Small intestine (tissue), 16 donors: ENCODE measurements at places on chromosomes 13 and 19.

DNA sequence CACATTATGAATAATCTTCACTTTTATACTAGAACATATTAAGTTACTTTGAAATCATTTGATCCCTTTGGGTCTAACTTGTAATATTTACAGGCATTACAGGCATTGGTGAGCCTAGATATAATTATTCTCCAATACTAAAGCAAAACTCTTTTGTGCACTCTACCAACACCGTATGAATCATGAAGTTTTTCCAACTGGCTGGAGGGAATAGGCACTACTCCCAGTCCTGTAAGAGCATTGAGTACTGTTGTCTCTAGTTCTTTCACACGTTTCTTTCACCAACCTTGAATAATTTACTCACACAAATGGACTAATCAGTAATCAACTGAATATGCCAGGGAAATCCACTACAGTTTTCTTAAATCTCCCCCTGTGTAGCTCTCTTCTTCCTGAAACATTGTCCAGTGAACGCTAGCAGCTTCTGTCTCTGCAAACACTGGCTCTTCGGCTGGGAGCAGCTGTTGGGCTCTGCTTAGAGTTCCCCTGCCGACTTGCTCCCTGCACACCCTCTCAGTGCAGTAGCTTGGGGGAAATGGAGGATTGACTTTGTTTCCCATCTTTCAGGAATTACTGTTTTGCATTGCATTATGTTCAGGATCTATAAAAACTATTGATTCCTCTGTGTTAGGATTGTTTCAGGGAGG is 476.7 kb downstream of the RFC3 start:
- DNase-seq, result peak; percentile 9
- no peak overlapping the region for H3K4me3 ChIP-seq
- no peaks in the 10 kb centered on the region for H3K4me1 ChIP-seq
- H3K27me3 ChIP-seq, result no peaks in the 10 kb centered on the region

GRCh38 chr19:45779231-45780145 is 2.8 kb downstream of the DMPK start:
- no peaks in the 10 kb centered on the region for H3K36me3 ChIP-seq
- no peak overlapping the region for H3K27ac ChIP-seq
- H3K4me1 ChIP-seq, result no peaks in the 10 kb centered on the region
- no peaks in the 10 kb centered on the region for H3K27me3 ChIP-seq
- peak; percentile 94 for DNase-seq

DNA sequence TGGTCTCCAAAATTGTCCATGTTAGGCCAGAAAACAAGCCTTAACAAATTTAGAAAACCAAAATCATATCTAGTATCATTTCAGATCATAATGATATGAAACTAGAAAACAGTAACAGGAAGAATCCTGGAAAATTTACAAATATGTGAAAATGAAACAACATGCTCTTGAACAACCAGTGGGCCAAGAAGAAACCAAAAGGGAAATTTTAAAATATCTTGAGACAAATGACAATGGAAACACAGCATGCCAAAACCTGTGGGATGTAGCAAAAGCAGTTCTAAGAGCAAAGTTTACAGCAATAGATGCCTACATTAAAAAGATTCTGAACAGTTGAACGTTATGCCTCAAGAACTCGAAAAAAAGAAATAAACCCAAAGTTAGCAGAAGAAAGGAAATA is 32.6 kb downstream of the VWA8 start:
- no peak overlapping the region for H3K4me3 ChIP-seq
- no peak for DNase-seq
- H3K4me1 ChIP-seq, result no peaks in the 10 kb centered on the region
- no peaks in the 10 kb centered on the region for H3K27me3 ChIP-seq
- H3K36me3 ChIP-seq, result peaks cover 1% of the 10 kb centered on the region
- no peak overlapping the region for H3K27ac ChIP-seq

DNA sequence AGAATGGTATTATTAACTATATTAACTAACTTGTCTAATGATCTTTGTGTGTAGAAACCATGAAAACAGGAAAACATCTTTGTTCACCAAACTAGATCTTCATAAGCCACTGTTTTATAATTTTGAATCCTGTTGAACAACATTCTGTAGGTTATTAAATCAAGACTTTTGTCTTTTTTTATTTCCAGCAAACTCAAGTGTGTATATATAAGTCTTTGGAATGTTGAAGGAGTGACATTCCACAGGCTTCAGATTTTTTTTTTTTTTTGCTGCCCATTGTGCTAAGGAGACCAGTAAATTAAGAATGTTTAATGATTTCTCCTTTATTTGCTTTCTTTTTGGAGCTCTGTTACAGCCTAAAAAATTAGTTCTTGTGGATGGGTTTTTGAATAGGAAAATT is 89.6 kb downstream of the LMO7 start:
- DNase-seq, result no peak
- H3K36me3 ChIP-seq, result no peaks in the 10 kb centered on the region
- no peaks in the 10 kb centered on the region for H3K27me3 ChIP-seq
- no peak overlapping the region for H3K27ac ChIP-seq
- no peak overlapping the region for H3K4me3 ChIP-seq

DNA sequence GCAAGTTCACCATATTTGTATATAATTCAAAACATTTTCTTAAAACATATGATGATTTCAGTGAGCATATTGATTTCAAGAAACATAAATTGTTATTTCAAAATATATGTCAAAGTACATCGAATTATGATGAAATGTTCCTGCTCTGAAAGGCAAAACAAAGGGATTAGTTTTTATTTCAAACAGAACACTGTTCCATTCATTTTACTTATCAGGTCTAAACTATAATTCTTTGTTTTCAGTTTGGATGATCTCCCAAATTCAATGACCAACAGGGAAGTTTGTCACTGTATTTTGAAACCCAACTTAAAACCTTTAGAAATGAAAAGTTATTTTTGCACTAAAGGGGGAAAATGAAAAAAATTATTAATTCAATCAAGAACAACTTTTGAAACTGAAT is 610.2 kb downstream of the SLITRK1 start:
- H3K27ac ChIP-seq, result no peak overlapping the region
- no peak for DNase-seq
- H3K27me3 ChIP-seq, result no peaks in the 10 kb centered on the region
- no peaks in the 10 kb centered on the region for H3K36me3 ChIP-seq

DNA sequence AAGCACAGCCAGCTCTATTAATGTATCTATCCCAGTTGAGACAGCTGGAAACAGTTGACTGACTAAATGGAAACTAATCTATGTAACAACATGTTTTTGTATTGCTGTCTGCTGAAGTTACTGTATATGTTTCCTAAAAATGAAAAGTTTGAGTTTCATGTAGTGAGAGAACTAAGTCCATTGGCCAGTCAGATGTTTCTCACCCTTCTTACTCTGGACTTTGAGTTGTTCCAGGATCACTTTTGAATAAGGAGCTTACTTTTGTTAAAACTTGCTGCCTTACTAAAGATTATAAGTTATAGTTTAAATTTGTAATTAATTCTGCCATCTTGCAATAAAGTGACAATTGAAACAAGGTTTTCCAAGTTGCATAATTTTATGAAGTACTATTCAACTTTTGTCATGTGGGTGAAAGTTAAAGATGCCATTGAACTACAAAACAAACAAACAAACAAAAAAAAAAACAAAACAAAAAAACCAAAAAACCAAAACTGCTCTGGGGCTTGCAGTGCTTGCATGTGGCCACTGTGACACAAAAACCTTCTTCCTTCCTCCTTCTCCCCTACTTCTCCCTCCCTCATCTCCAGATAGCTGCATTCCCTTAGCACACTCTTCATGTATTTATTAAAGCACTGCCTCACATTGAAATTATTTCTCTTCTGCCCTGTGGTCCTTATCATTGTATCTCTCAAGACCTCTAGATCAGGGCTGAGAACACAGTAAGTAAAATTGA is 15.3 kb downstream of the WDFY2 start:
- no peak overlapping the region for H3K4me3 ChIP-seq
- H3K36me3 ChIP-seq, result no peaks in the 10 kb centered on the region
- H3K27ac ChIP-seq, result no peak overlapping the region
- DNase-seq, result peak; percentile 27

GRCh38 chr19:29526730-29527499 is 1.1 kb downstream of the VSTM2B start:
- no peaks in the 10 kb centered on the region for H3K36me3 ChIP-seq
- DNase-seq, result peak; percentile 56
- peaks cover 7% of the 10 kb centered on the region for H3K4me1 ChIP-seq
- H3K4me3 ChIP-seq, result no peak overlapping the region
- peaks cover 27% of the 10 kb centered on the region for H3K27me3 ChIP-seq

DNA sequence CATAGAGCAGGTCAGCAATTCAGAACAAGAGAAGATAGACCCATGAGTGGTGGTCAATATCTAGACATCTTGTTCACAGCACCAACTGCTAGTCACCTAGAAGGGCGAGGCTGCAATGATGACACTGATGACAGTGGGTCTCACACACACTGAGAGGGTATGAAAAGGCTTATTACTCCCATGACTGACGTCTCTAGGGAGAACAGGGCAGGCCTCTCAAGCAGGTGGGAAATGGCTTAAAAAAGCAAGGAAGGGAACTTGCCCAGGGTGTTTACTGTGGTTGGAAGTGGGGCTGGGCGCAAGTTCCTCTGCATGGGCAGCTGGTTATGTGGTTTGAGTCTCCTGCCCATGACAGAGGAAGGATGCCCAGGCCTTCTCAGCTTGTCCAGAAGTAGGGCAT is 33.8 kb downstream of the ZNF44 start:
- H3K4me3 ChIP-seq, result no peak overlapping the region
- no peaks in the 10 kb centered on the region for H3K27me3 ChIP-seq
- H3K36me3 ChIP-seq, result no peaks in the 10 kb centered on the region
- no peaks in the 10 kb centered on the region for H3K4me1 ChIP-seq
- H3K27ac ChIP-seq, result no peak overlapping the region
- no peak for DNase-seq

DNA sequence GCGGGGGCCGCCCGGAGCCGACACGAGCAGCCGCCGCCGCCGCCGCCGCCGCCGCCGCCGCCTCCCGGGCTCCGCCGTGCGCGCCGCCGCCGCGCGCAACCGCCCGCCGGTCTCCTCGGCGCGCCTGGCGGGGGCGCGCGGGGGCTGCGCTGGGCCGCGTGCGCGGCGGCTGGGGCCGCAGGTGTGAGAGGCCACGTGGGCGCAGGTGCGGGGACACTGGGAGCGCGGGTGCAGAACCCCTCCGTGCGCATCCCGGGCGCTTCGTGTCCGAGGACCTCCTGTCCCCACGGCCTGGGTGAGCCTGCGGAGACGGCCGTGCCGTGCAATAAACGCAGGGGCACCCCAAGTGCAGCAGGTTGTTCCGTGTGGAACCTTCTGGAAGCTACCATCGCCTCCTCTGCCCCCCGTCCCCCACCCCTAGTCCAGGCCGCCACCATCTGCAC is at the start of gene LINGO3:
Gene LINGO3 (minus strand): TSS at position 41 of the 443 bp plus-strand sequence. CDS start 16,378 bp downstream, outside the sequence.
- no peaks in the 10 kb centered on the region for H3K36me3 ChIP-seq
- H3K27ac ChIP-seq, result no peak within 1 kb of the TSS
- no peak within 1 kb of the TSS for H3K4me3 ChIP-seq

GRCh38 chr19:2850256-2850925 is 9.1 kb downstream of the ZNF555 start:
- H3K36me3 ChIP-seq, result peaks cover 21% of the 10 kb centered on the region
- no peak overlapping the region for H3K27ac ChIP-seq
- no peak for DNase-seq
- H3K27me3 ChIP-seq, result no peaks in the 10 kb centered on the region
- no peak overlapping the region for H3K4me3 ChIP-seq
- no peaks in the 10 kb centered on the region for H3K4me1 ChIP-seq

DNA sequence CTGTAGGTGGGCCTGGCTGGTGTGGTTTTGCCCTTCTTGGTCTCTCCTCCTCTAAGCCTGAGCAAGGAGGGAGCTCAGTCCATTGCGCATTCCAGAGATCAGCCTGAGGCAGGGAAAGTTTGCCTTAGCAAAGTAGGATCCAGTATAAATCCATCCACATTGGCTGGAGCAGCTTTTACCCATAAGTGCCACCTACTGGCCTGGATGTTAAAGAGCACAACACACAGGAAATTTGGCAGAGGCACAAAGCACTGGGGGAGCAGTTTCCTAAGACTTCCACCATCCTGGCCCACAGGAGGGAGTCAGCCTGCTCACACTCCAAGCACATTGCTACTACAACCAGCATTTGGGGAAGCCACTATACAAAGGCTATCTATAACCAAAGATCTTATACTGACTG is 1124.2 kb downstream of the SLITRK1 start:
- DNase-seq, result no peak
- H3K27ac ChIP-seq, result no peak overlapping the region
- no peaks in the 10 kb centered on the region for H3K27me3 ChIP-seq
- no peak overlapping the region for H3K4me3 ChIP-seq
- no peaks in the 10 kb centered on the region for H3K36me3 ChIP-seq

- DNase-seq, result no peak
- peaks cover 94% of the 10 kb centered on the region for H3K36me3 ChIP-seq
Observed at GRCh38 chr19:19347401-19348110, 26.9 kb downstream of the MAU2 start.

- H3K36me3 ChIP-seq, result no peaks in the 10 kb centered on the region
- H3K4me1 ChIP-seq, result no peaks in the 10 kb centered on the region
- no peak overlapping the region for H3K27ac ChIP-seq
- no peaks in the 10 kb centered on the region for H3K27me3 ChIP-seq
- no peak for DNase-seq
Observed at GRCh38 chr13:46082324-46082723, 22.5 kb downstream of the CPB2 start.
